ENCODE measurements at places on chromosomes 5 and 9. TPM values are rescaled to one million over a fixed set of nuclear protein-coding genes. Genes with fewer than 3 reads are reported as not detected.

DNA sequence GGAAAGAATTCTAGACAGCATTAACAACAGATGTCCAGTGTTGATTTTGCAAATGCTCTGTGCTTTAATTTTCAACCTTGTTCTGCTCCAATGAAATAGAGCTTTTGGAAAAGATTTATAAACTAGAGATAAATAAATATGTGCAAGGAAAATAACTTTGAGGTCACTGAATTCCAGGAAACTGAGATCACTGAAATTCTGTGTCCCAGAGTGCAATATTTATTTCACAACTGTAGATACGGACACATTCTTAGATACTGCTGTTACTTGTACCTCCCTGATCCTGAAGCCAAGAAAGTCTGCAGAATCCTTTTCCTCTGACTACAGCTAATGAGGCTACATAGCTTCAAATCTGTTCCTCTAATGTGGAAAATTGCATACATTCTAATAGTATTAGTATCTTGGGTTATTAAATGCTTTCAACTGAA lies 222.9 kb downstream of the DOCK8 start:
- DNase-seq = no peak

DNA sequence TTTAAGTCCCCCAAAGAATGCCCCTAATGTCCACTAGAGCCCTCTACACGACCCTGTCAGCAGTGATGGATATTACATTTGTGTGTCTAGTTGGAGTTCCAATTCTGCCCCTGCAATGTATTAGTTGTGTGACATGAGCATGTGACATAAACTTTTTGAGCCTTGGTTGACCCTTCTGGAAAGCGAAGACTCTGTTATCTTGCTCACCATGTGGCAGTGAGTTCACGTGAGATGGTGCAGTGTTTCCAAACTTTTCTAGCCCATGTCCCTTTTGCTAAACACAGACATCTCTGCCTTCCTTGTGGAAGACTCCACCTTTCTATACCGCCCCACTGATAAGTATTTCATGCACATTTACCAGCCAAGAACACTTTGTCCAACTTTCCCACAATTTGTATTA lies 87.0 kb upstream of the BOD1 start:
- no peak for DNase-seq

Gene FYB1
- polyA plus RNA-seq = 75.3 TPM

GRCh38 chr9:116471093-116471906 lies 215.8 kb upstream of the TRIM32 start:
- DNase-seq = no peak

Gene HSPB3
- polyA plus RNA-seq = not detected

GRCh38 chr5:76684756-76685519 lies 31.0 kb upstream of the F2R start:
- DNase-seq = no peak

Gene PCDHB8
- polyA plus RNA-seq = not detected

All from CD14-positive monocyte (primary cell).